Cardiac fibroblast (primary cell): ENCODE measurements at places on chromosomes 2 and 18.

DNA sequence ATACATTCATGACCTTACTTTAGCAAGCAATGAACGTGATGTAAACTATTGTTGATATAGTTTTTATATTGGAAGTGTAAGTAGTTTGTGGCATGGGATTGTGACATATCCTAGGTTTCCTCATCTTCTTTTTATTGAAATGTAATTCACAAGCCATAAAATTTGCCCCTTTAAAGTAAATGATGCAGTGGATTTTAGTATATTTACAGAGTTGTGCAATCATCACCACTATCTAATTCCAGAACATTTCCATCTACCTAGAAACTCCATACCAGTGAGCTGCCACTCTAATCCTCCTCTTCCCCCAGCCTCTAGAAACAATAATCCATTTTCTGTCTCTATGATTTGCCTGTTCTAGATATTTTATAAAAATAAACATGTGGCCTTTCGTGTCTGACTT, 10.7 kb upstream of the CASP10 start:
- DNase-seq: no peak

DNA sequence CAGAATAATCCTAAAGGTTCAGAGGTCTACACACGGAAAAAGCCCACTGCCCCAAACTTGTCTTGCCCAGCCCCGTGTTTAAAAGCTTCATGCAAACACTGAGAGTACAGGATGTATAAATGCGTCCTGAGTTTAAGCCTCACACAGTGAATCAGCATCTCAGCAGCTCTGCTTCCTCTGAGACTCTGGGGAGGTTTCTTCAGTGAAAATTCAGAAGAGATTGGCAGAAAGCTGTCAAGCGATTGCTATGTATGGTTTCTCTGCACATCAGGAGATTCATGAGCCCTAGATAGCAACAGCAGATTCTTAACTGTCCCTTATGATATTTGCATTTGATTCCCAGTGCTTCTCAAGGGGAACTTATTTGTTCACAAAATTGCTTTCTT, 27.1 kb downstream of the CRACDL start:
- peak; percentile 73 for DNase-seq

GRCh38 chr2:168009900-168010299, 237.5 kb downstream of the STK39 start:
- no peak for DNase-seq

- DNase-seq: peak; percentile 86
Observed at GRCh38 chr2:60550178-60550983, 3.1 kb downstream of the BCL11A start.

- no peak for DNase-seq
Observed at GRCh38 chr18:55403421-55403949, 184.5 kb downstream of the TCF4 start.
